ENCODE measurements at places on chromosomes 4 and X. TPM values are rescaled to one million over a fixed set of nuclear protein-coding genes. Genes with fewer than 3 reads are reported as not detected.
A peak's percentile ranks its signal among the peaks of the same experiment; 100 is the strongest.

Gene GC
- not detected for polyA plus RNA-seq

Gene RBMX
- polyA plus RNA-seq = 164 TPM

Gene GK2
- polyA plus RNA-seq = not detected

Gene MCF2
- 0.54 TPM for polyA plus RNA-seq

Gene MRFAP1
- 54.8 TPM for polyA plus RNA-seq

Gene PNCK
- polyA plus RNA-seq = not detected

Gene VCX
- not detected for polyA plus RNA-seq

Gene CLGN
- polyA plus RNA-seq = 0.09 TPM

Gene NXF2
- not detected for polyA plus RNA-seq

Gene MTNR1A
- polyA plus RNA-seq = not detected

Gene WNK3
- 0.07 TPM for polyA plus RNA-seq

Gene ARHGEF6
- polyA plus RNA-seq = 29.6 TPM

GRCh38 chrX:71439896-71440295, 73.7 kb downstream of the TAF1 start:
- H3K27me3 ChIP-seq = no peaks in the 10 kb centered on the region
- no peak for DNase-seq
- H3K36me3 ChIP-seq = peaks cover 1% of the 10 kb centered on the region
- H3K4me3 ChIP-seq = no peak overlapping the region
- H3K4me1 ChIP-seq = peaks cover 6% of the 10 kb centered on the region

DNA sequence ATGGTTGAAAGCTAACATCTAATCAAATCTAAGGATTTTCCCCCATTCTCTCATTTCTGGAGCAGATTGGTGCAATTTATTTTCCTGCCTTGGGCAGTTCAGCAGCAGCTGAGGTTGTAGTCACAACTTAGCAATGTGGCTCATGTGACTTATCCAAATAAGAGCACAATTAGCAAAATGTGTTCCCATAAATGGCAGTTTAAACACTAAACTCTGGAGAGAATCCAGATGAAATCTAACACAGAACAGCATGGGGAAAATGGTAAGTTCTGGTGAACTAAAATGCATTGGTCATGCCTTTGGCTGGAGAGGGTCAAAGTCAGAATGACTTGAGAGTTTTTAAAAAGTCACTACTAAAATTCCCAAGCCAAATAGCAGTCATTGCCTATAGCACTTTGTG, 422.6 kb upstream of the DIPK2B start:
- no peak for DNase-seq
- H3K36me3 ChIP-seq = no peaks in the 10 kb centered on the region
- H3K4me3 ChIP-seq = no peak overlapping the region
- H3K27me3 ChIP-seq = no peaks in the 10 kb centered on the region

DNA sequence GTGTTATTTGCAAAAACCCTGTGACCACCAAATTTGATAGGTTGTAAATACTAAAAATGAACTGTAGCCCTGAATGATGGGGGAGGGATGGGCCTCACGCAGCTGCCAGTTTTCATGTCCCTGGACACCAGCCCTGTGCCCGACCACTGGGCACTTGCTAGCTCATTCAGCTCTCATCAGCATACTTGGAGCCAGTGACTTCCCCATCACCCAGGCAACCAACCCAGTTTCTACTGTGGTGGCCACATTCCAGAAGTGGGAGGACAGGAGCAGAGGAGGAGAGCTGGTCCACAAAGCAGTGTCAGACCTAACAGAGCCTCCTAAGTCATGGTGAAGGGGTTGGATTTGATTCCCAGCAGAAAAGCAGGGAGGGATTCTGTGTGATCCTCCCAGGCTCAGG, 128.2 kb downstream of the CPEB2 start:
- H3K36me3 ChIP-seq = no peaks in the 10 kb centered on the region
- DNase-seq = no peak

GRCh38 chrX:148784856-148785255, 284.4 kb downstream of the AFF2 start:
- no peaks in the 10 kb centered on the region for H3K4me1 ChIP-seq
- peak; percentile 18 for DNase-seq
- H3K4me3 ChIP-seq = no peak overlapping the region
- no peaks in the 10 kb centered on the region for H3K36me3 ChIP-seq

GRCh38 chr4:7024336-7024890, 18.8 kb upstream of the TADA2B start:
- no peak overlapping the region for H3K27ac ChIP-seq
- no peak for DNase-seq
- H3K36me3 ChIP-seq = no peaks in the 10 kb centered on the region
- H3K27me3 ChIP-seq = no peaks in the 10 kb centered on the region
- H3K4me1 ChIP-seq = no peaks in the 10 kb centered on the region
- no peak overlapping the region for H3K4me3 ChIP-seq

GRCh38 chr4:136651932-136652331, 880.4 kb downstream of the PCDH18 start:
- H3K36me3 ChIP-seq = no peaks in the 10 kb centered on the region
- no peak for DNase-seq
- no peak overlapping the region for H3K27ac ChIP-seq
- no peaks in the 10 kb centered on the region for H3K4me1 ChIP-seq
- no peak overlapping the region for H3K4me3 ChIP-seq

DNA sequence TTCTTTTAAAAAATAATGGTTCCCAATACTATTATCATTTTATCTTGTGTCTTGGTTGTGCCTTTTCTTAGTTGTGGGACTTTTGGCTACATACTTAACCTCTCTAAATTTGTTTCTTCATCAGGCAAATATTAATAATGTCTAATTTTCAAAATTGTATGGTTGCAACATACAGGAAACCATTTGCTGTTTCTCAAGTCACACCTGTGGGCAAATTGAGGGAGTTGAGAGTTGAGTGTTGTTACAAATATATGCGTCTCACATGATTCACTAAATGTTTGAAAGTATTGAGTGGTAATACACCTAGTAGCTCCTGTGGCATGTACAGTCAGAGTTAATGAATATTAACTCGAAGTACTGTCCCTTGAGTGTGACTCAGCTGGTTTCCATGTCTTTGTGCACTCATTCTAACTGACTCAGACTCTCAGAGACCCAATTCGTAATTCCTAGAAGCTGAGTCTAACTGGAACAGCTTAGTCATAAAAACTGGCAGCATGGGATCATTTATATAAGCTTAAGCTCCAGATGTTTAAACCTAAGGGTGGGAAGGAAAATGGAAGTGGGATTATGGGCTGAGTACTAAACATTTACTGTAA, 802.4 kb downstream of the TRIML1 start:
- no peaks in the 10 kb centered on the region for H3K4me1 ChIP-seq
- no peak overlapping the region for H3K27ac ChIP-seq

GRCh38 chrX:1172496-1172895, 40.0 kb downstream of the CRLF2 start:
- no peak overlapping the region for H3K27ac ChIP-seq
- DNase-seq = no peak
- no peaks in the 10 kb centered on the region for H3K27me3 ChIP-seq
- no peak overlapping the region for H3K4me3 ChIP-seq

GRCh38 chr4:10180927-10181744, 64.5 kb upstream of the WDR1 start:
- H3K27me3 ChIP-seq = no peaks in the 10 kb centered on the region
- no peaks in the 10 kb centered on the region for H3K4me1 ChIP-seq
- no peak for DNase-seq
- no peak overlapping the region for H3K4me3 ChIP-seq
- no peak overlapping the region for H3K27ac ChIP-seq

DNA sequence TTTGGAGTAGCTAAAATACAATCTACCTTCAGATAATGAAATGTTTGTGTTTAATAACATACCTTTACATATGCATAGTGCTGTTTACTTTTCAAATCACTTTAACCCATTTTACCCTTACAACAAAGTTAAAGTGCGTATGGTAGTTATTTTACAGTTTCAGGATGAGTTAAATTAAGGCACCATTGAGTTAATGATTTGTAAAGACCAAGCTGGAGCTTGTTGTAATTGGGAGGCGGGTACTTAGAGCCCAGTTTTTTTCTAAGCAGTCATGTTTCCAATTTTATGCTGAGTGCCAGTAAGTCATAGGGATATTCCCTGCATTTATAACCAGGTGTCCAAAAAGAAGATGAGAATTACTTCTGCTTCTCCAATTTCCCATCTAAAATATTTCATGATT, 84.2 kb upstream of the NRK start:
- H3K27me3 ChIP-seq = no peaks in the 10 kb centered on the region
- no peaks in the 10 kb centered on the region for H3K36me3 ChIP-seq
- H3K4me1 ChIP-seq = no peaks in the 10 kb centered on the region

GRCh38 chrX:34813618-34814017, 129.0 kb upstream of the FAM47B start:
- no peaks in the 10 kb centered on the region for H3K36me3 ChIP-seq
- no peaks in the 10 kb centered on the region for H3K4me1 ChIP-seq
- no peak for DNase-seq
- no peaks in the 10 kb centered on the region for H3K27me3 ChIP-seq
- no peak overlapping the region for H3K4me3 ChIP-seq
- no peak overlapping the region for H3K27ac ChIP-seq

GRCh38 chrX:114344756-114345349, 239.0 kb upstream of the HTR2C start:
- H3K4me3 ChIP-seq = no peak overlapping the region
- no peak overlapping the region for H3K27ac ChIP-seq

DNA sequence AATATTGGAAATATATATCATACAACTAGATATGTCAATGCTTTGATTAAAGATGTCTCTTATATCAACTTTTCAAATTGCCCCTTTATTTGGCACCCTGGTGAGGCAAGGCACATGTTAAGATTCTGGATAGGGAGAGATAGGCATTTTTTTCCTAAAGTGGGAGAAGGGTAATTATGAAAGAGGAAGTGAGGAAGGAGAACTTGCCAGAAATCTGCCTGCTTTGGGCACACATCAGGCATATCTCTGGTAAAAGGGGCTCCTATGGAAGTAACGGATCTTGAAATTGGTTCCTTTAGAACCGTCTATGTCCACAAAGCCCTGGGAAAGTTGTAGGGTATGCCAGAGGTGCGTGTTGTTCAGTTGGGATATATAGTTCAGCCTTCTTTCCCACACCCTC, 5.7 kb downstream of the IL15 start:
- H3K27me3 ChIP-seq = no peaks in the 10 kb centered on the region
- no peak overlapping the region for H3K4me3 ChIP-seq
- H3K4me1 ChIP-seq = peaks cover 11% of the 10 kb centered on the region
- no peaks in the 10 kb centered on the region for H3K36me3 ChIP-seq

DNA sequence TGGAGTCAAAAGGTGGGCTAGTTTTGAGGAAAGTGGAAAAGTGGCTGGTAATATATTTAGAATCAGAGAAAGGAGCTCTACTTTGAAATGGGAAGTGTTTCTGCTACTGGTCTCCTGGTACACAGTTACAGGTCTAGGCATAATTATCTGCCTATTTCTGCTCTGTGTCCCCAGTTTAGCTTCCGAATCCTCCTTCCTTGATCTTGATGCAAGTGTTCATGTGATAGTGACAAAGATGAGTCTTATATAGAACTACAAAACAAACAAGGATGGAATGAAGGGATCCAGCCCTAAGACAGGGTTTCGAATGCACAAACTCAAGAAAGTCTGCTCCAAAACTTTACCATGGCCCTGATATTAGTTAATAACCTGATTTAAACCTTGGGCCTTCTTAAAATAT, 580.2 kb downstream of the INPP4B start:
- no peak overlapping the region for H3K27ac ChIP-seq
- no peaks in the 10 kb centered on the region for H3K27me3 ChIP-seq
- no peaks in the 10 kb centered on the region for H3K36me3 ChIP-seq
- no peak for DNase-seq
- no peaks in the 10 kb centered on the region for H3K4me1 ChIP-seq
- no peak overlapping the region for H3K4me3 ChIP-seq

DNA sequence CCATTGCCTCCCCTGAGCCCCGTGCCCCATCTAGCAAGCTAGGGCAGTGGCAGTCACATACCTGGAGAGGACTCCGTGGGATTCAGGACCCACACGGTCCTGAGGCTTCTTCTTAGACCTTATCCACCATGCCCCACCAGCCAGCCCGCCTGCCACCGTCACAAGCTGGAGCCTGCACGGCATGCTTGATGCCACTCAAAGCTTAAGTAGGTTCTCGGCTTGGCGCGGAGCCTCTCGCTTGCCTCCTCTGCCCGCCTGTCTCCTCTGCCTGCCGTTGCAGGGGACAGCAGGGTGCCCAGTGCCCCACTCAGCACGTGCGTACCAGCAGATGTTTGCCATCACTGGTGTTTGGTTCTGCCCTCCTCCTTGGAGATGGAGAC, 14.1 kb downstream of the PSAPL1 start:
- H3K27ac ChIP-seq = no peak overlapping the region
- no peak for DNase-seq
- H3K4me3 ChIP-seq = no peak overlapping the region
- H3K27me3 ChIP-seq = no peaks in the 10 kb centered on the region
- no peaks in the 10 kb centered on the region for H3K4me1 ChIP-seq

DNA sequence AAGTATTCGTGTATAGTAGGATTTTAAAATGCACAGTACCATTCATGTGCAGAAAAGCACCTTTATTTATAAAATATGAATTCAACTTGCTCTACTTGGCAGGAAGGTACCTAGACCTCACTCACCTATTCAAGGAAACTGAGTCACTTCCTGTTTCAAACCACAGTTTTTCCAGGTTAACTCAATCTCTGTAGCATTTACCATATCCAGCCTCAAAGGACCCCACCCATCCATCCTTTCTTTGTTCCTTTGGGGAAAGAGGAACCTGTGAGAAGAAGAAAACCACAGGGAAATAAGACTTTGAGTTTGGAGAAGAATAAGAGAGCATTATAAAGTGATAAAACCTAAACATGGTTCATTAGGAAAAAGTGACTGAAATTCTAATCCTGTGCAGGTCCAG, 250.7 kb downstream of the CBR4 start:
- H3K4me3 ChIP-seq = no peak overlapping the region
- DNase-seq = no peak
- no peaks in the 10 kb centered on the region for H3K36me3 ChIP-seq
- no peaks in the 10 kb centered on the region for H3K4me1 ChIP-seq
- no peak overlapping the region for H3K27ac ChIP-seq

DNA sequence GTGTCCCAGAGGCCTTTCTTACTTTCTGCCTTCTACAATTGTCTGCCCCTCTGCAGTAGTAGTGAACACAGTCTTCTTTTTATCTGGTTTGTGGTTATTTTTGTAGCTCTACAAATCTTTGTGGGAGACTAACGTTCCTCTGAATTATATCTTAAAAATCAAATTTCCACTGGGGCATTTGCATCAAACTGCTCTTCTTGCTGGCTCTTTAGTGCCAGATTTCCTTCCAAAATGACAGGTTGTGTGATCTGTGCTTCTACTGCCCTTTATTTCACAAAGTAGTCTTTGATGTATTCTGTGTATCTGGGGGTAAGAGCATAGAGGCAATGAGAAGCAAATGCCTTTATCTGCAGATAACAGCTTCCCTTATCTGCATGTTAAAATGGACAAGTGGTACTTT, 34.5 kb downstream of the TSPAN7 start:
- no peaks in the 10 kb centered on the region for H3K27me3 ChIP-seq
- no peak for DNase-seq
- H3K4me1 ChIP-seq = no peaks in the 10 kb centered on the region
- no peaks in the 10 kb centered on the region for H3K36me3 ChIP-seq
- no peak overlapping the region for H3K27ac ChIP-seq
- H3K4me3 ChIP-seq = no peak overlapping the region

DNA sequence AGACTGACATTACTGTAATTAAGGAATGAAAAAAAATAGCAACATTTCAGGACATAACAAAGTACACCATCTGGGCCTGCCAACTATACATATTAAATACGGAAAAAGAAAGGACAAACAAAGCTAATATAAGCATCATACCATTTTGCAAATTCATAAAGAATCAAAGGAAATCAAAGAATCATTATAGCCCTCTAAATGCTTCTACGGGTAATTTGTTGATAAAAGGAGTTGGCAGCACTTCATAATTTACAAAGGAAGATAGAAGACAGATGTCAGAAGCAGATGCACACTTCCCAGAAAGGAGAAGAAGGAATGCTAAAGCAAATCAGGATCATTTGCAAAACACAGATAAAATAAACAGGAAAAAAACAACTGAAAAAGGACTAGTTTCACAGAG, 1757.3 kb downstream of the PCDH7 start:
- no peak overlapping the region for H3K4me3 ChIP-seq
- no peaks in the 10 kb centered on the region for H3K36me3 ChIP-seq
- no peaks in the 10 kb centered on the region for H3K27me3 ChIP-seq
- H3K4me1 ChIP-seq = no peaks in the 10 kb centered on the region
- H3K27ac ChIP-seq = no peak overlapping the region
